Activated T-helper 2 cell treated with anti-CD3 and anti-CD28 coated beads, Interferon-gamma antibody, Interleukin-2, Interleukin-4, amounts not matched to agents 10 μg/mL and 5 μg/mL and 100 μg/mL, durations not matched to agents 14 hours and 24 hours and 36 hours (primary cell): ENCODE measurements at places on chromosomes 5 and 9.

- no peak for DNase-seq
Observed at GRCh38 chr5:159030357-159030756, 69.4 kb downstream of the EBF1 start.

GRCh38 chr5:109644829-109645228, 44.9 kb upstream of the MAN2A1 start:
- DNase-seq, result no peak

- no peak for DNase-seq
Observed at GRCh38 chr5:87650284-87650683, 237.6 kb upstream of the CCNH start.

DNA sequence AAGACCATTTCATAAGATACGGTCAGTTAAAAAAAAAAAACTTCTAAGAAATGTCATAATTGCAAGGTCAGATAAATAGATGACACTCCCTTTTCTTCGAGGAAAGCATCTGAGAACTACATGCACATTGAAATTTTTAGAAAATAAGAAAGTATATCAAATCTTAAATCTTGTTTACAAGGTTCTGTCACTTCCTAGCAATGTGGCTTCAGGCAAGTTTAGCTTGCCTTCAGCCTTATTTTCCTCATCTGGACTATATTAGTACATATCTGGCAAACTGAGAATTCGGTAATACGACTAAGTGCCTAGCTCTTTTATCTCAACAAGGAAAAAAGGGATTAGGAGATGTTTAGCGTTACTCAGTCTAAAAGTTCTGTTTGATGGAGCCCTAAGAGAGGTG, 32.5 kb upstream of the OR2K2 start:
- DNase-seq, result no peak

DNA sequence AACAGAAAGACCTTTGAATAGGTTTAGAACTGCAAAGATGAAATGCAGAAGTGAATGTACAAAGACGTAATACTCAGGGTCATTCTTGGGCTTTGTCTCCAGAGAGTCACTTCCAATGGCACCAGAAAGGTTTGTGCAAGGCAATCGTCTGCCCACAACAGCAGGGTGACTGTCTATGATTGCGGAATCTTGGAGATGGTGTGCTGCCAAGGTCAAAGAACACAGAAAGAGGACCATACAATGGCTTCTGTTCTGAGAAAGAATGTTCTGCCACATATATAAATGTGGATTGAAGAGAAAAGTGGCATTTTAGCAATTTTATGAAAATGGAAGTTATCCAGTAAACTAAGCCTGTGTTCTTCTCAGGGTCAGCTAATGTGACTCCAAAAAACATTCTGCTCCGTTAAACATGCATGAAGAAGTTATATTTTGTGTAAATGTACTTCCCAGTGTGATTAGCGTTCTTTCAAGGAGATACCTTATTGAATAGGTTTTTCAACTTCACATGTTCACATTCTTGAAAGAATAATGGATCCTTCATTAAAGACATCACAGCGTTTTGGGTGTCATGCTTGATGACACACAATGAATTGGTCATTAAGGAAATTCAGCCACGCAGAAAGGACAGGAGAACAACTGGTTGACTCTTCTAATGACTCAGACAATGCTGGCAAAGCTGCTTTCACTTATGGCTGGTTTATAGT, 73.4 kb upstream of the CDH6 start:
- no peak for DNase-seq

DNA sequence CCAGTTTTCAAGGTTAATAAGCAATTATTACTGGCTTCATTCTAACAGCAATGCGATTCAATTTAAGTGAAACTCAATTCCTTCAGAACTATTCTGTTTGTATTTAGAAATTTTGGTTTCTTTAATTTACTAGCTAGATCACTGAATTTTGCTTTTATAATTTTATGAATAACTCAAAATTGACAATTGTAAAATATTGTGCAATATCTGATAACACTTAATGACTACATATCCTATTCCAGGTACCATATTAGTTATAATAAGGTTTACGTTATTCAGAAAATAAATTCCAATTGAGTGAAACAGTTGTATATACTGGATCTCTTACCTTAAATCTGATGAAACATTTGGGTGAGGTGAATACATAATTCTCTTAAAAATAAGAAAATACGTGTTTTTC, 1348.3 kb upstream of the CDH6 start:
- no peak for DNase-seq

DNA sequence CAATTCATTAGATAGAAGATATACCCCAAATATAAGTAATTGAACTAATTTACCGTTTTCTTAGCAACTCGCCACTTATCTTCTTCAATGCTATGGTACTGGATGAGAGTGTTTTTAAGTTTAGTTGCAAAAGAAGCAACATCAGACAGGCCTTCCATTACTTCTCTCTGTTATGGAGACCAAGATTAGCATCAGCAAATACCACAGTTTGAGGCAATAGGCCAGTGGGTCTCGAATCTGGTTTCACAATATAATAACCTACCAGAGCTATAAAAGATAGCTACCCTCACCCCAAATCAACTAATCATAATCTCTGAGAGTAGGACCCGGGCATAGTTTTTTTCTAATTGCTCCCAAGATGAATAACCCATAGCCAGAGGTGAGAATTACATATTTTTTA, 5.1 kb downstream of the STARD4 start:
- DNase-seq, result no peak

- DNase-seq, result no peak
Observed at GRCh38 chr9:130092910-130093309, 39.2 kb downstream of the GPR107 start.

DNA sequence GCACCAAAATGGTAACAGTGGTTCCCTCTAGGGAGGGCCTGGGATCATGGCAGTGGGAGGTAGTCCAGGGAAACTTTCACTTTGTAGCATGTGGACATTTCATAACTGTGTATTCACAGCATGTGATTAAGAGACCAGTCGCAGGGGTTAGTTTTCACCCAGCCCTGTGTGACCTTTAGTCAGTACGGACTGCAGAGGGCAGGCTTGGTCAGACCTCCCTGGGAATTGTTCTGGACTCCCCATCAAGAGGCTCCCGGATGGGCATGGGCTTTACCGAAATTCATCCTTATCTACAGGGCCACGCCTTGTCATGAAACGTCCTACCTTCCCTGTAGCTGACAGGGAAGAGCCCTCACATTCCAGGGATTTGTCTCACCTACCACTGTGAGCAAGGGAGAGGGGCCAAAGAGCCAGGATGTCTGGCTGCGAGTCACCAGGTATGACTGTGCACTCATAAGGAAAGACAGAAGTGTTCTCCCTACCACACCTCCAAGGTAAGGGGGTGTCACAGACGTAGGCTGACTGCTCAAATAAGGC, 19.9 kb downstream of the GPX3 start:
- DNase-seq, result no peak

DNA sequence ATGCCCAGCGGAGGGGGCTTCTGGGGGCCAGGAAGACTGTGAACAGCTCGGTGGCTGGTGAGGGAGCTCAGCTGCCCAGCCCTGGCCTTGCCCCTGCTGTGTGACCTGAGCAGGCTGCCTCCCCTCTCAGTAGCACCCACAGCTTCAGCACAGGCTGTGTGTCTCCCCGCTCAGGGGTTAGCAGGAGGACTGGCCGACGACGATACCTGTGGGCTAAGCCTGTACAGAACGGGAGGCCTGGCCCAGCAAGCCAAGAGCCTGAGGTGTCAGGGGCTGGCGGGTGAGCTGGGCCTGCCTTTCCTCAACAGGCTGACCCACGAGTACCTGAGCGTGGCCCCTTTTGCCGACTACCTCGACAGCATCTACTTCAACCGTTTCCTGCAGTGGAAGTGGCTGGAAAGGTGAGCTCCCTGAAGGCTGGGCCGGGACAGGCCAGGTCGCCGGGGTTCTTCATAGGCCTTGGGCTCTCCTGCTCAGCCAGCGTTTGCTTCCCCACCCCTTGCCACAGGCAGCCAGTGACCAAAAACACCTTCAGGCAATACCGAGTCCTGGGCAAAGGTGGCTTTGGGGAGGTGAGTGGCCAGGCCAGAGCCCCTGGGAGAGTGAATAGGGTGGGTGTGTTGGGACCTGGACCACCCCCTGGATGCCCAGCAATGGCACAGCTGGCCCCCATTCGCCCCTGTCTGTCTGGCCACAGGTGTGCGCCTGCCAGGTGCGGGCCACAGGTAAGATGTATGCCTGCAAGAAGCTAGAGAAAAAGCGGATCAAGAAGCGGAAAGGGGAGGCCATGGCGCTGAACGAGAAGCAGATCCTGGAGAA, 6.6 kb downstream of the GRK6 start:
- DNase-seq, result no peak

GRCh38 chr9:13750061-13750460, 470.6 kb upstream of the MPDZ start:
- DNase-seq, result no peak

GRCh38 chr9:109336409-109336808, 15.6 kb upstream of the EPB41L4B start:
- DNase-seq, result no peak

- DNase-seq, result no peak
Observed at GRCh38 chr5:30287890-30288289, 905.6 kb upstream of the CDH6 start.

DNA sequence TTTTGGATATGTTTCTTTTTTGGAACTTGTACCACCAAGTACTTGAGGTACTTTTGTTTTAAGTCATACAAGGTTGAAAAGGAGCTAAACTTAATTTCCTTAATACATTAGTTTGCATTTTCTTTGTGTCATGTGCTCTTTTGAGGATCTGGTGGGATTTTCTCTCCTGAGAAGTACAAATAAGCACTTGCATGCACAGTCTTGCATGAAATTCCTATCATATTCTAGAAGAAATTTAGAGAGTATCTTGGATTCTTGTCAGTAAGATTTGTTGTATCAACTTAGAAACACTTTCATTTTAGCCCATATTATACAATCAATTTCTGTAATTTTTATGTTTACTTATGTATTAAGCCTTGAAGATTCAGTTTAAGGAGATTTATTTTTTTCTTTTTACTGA, 64.9 kb downstream of the CCNH start:
- DNase-seq, result no peak

DNA sequence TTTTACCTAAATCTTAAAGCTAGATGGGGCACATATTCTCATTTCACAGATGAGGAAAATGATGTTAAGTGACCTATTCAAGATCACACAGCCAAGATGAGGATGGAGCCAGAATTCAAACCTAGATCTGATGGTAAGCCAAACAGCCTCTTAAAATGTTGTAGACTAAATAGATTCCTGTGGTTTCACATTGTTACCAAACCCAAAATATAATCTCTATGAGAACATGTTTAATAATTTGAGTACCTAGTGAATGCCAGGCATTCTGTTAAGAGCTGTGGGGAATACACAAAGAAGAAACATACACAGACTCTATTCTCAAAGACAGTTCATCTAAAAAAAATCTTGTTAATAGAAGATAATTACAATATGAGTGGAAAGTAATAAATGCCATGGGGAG, 25.2 kb downstream of the HOMER1 start:
- DNase-seq, result no peak

DNA sequence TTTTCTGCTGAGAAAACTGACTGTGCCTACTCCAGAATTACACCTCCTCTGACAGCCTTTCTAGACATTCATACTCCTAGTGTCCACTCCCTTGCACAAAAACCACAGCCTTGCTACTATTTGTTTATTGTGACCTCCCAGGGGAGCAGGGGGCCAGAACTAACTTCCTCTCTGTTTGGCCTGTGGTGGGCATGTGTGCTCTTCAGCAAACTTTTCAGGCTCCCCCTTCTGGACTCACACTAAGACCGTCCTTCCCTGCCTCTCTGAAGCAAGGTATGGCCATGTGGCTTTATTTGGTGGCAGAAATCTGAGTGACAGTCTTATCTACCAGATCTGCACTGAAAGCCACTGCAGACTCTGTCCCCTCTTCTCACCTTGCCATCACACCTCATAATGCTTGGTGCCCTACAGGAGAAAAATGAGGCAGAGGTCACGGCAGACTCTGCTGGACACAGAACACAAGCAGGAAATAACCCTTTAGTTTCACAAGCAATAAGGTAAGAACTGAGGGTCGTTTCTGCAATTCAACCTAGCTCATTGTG, 28.2 kb downstream of the LIFR start:
- no peak for DNase-seq

- no peak for DNase-seq
Observed at GRCh38 chr9:81292056-81292805, 397.1 kb downstream of the TLE1 start.

GRCh38 chr5:102532123-102532522, 33.3 kb upstream of the SLCO6A1 start:
- no peak for DNase-seq

- DNase-seq, result no peak
Observed at GRCh38 chr5:96146675-96147074, 185.0 kb upstream of the ELL2 start.

DNA sequence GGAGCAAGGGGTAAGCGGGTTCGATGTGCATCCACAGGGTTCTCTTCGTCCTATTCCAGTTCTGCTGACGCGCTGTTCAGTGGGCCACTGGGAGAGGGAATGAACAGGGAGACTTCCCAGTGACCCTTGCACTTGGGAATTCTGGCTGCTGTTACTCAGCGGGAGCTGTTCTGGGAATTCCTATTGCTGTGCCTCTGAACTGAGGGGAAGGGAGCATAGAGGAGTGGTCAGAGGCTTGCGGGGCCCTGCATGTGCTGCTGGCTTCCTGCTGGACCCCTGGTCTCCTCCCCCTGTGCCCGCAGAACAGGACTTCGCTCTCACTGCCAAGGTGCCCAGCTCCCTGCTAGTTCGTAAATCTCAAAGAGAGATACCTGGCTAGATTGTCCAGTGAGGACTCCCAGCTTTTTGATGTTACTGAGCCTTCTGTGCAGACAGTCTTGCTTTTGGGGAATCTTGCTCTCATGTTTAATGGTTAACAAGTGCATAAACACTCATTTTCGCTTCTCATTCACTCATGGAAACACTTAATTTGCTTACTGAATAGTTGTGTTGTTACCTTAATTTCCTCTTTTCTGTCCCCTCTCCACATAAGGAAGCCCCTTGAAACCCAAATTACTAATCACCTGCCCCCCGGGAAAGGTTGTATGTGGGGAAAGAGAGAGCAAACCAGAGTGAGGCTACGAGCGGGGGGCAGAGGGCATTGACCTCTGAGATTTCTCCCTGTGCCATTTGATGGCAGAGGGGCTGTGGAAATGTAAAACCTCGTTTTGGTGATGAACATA, 5.9 kb downstream of the TRIO start:
- DNase-seq, result no peak

DNA sequence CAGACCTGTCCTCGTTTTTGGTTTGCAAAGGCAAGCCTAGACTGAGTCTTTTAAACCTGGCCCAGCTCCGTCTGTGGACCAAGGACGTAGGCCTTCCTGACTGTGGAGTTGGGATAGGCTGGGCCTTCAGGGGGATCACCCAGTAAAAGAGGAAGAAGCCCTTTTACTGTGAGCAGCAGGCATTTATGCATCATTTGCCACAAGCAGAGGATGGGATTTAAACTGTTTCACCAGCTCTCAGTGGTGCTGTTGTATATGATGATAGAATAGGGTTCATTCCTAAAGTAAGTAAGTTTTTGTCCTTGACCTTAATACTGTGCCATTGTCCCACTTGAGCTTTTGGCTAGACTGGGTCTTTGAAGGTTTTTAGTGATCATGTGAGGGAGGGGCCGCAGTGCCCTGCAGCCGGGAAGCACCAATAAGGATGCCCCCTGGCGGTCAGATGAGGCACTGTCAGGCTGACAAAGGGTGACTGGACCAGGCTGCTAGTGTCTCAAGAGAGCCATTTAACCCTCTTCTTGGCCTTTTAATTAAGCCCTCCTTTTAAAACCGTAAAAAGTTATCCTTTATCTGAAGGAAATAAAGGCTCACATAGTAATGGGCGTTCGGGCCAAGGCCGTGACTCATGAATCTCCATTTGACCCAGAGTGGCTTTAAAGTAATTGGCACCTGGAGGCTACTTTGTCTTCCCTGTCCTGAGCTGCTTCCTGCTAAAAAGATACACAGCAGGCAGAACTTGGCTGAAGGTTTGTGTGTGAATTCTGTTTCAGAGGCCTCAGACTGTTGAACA, 74.0 kb downstream of the UBAP1 start:
- DNase-seq, result peak; percentile 58
